Fibroblast of skin of abdomen (primary cell): ENCODE measurements at places on chromosomes 6 and 20.

GRCh38 chr20:12570371-12570770 is 438.4 kb upstream of the SPTLC3 start:
- no peak for DNase-seq

GRCh38 chr6:73942592-73943186 is 246.7 kb downstream of the CD109 start:
- DNase-seq = peak; percentile 73

DNA sequence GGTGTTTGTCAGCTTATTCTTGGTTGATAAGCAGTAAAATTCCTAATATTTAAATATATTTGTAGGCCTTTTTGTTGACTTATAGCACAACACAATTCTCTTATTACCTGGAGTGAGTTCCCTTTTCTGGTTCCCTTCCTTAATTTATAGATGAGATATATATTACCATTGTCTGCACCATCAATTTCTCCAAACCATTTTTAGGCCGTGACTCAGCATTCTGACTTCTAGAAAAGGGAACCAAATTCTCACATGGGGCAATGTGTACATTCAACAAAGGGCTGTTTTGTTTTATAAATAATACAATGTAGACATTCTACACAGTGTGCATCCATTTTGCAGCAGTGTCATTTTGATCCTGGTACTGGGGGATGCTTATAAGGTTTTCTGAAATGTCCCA is 52.8 kb downstream of the NCOA7 start:
- no peak for DNase-seq

DNA sequence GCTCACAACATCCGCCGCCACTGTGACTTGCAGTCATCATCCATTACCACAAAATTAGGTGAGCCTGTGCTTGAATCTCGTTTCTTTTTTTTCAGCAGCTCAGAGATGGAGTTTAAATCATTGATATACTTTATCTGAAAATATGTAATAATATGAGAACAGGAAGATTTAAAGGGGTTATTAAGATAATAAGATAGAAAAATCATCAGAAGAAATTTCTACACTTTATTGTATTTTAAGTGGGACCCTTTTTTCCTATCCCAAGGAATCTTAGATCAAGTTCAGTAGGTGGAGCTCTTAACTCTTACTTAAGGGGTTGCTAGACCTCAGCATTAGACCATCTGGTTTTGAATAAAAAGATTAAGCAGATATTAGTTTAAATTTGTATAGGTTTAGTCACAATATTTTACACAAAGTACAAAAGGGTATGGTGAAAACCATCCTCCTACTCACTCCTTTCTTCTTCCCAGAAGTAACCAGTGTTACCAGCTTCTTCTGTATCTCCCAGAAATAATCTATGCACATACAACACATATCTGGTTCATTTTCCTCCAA is 9.4 kb upstream of the NCOA7 start:
- DNase-seq = peak; percentile 51

GRCh38 chr6:21185861-21186478 is 407.6 kb upstream of the SOX4 start:
- DNase-seq = no peak

- no peak for DNase-seq
Measured at GRCh38 chr20:13200767-13201500, 20.1 kb upstream of the ISM1 start.

DNA sequence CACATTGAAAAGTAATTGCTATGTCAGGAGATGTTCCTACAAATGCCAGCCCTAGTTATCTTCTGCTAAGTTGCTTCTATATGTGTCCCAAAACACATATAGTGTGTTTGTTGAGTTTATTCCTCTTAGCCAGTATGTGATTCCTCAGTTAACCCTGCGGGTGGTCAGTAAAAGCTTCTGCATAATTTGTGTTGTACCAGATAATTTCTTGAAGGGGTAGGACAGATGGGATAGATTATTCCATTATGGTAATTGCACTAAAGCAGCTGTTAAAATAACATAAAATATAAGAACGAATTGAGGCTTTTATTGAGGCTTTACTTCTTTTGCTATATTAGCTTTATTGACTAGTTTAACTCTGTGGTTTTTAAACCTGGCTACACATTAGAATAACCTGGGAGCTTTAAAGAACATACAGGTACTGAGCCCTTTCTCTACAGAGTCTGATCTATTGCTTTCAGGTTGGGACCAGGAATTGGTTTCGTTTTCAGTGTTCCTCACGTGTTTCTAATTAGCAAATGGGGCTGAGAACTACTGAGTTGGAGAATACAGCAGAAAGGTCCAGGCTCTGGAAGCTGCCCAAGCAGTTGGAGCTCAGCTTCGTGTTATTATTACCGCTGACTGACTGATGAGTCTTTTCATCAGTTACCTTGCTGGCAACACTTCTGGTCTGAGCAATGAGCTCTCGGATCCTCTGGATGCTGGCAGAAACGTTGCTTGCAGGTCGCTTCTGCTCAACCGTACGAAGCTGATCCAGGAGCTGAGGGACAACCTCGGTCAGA is 56.9 kb downstream of the FAM229B start:
- peak; percentile 84 for DNase-seq

DNA sequence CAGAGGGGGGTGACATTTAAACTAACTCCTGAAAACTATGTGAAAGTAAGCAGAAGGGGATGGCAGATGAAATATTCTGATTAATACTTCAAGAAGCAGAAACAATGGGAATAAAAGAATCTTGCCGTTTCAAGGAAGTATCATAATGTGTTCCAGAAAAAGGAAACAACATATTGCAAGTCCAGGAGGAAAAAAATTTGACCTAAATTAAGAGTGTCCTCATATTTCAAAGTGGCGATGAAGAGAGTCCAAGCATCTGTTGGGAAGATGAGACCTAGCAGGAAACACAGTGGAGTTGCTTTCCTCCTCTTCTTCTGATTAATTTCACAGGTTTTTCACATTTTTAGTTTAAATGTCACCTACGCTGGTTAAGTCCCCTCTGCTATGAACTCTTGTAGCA is 45.6 kb upstream of the TNFAIP3 start:
- DNase-seq = no peak

GRCh38 chr6:38779310-38780062 is 64.4 kb downstream of the DNAH8 start:
- no peak for DNase-seq
